Hair follicle dermal papilla cell (primary cell): ENCODE measurements at places on chromosomes 7 and 10. TPM values are rescaled to one million over a fixed set of nuclear protein-coding genes. Genes with fewer than 3 reads are reported as not detected.

EBLN1 gene
- total RNA-seq, result not detected in 2 replicates

HMX2 gene
- total RNA-seq, result not detected in 2 replicates

C10orf105 gene
- total RNA-seq, result 1.1 and 1.2 TPM in 2 replicates

PKD2L1 gene
- not detected in 2 replicates for total RNA-seq

SKIDA1 gene
- total RNA-seq, result 2.4 and 2.8 TPM in 2 replicates

ADAM8 gene
- total RNA-seq, result 1.7 and 3.4 TPM in 2 replicates

TMEM213 gene
- total RNA-seq, result not detected in 2 replicates

ANKRD22 gene
- 0.16 TPM in 1 of 2 replicates, not detected in the other for total RNA-seq

AASS gene
- total RNA-seq, result 24.4 and 27.7 TPM in 2 replicates

GOLGA7B gene
- under 0.01 TPM in 2 replicates for total RNA-seq

SPDYE6 gene
- not detected in 2 replicates for total RNA-seq

ATRNL1 gene
- 0.65 TPM in 1 of 2 replicates, not detected in the other for total RNA-seq

R3HCC1L gene
- 11.9 and 13.8 TPM in 2 replicates for total RNA-seq

PROSER2 gene
- total RNA-seq, result 0.65 TPM in 1 of 2 replicates, not detected in the other

ZNF107 gene
- total RNA-seq, result 1.9 and 2.1 TPM in 2 replicates

ZNF212 gene
- 6.8 and 8.7 TPM in 2 replicates for total RNA-seq

TMEM139 gene
- not detected in 2 replicates for total RNA-seq

ARMC10 gene
- total RNA-seq, result 25.9 and 27.7 TPM in 2 replicates

IDI1 gene
- 76.7 and 84.8 TPM in 2 replicates for total RNA-seq

BTBD16 gene
- total RNA-seq, result not detected in 2 replicates

LRIT1 gene
- not detected in 2 replicates for total RNA-seq

AQP1 gene
- total RNA-seq, result 36.2 and 47.4 TPM in 2 replicates

NEUROD6 gene
- not detected in 2 replicates for total RNA-seq

CCSER2 gene
- total RNA-seq, result 49.7 and 52.6 TPM in 2 replicates

UTF1 gene
- total RNA-seq, result not detected in 2 replicates

TRIM74 gene
- total RNA-seq, result 0.12 TPM in 1 of 2 replicates, not detected in the other

PPRC1 gene
- total RNA-seq, result 35.5 and 42.5 TPM in 2 replicates

GIMAP5 gene
- total RNA-seq, result under 0.01 TPM in 1 of 2 replicates, not detected in the other

OR9A2 gene
- total RNA-seq, result not detected in 2 replicates

GNG11 gene
- 19.0 and 21.4 TPM in 2 replicates for total RNA-seq

CFTR gene
- total RNA-seq, result under 0.01 and 0.16 TPM in 2 replicates

ASB4 gene
- 0.16 TPM in 1 of 2 replicates, not detected in the other for total RNA-seq

INTS15 gene
- total RNA-seq, result 12.5 and 13.6 TPM in 2 replicates

TACC2 gene
- total RNA-seq, result 7.0 and 9.7 TPM in 2 replicates

SCIN gene
- total RNA-seq, result 0.85 and 1.1 TPM in 2 replicates

ZNF775 gene
- total RNA-seq, result 5.4 and 6.2 TPM in 2 replicates

MLXIPL gene
- not detected in 2 replicates for total RNA-seq

GHRHR gene
- total RNA-seq, result not detected in 2 replicates

SFTPA1 gene
- total RNA-seq, result not detected in 2 replicates

NANOS1 gene
- total RNA-seq, result 0.61 and 1.5 TPM in 2 replicates

MYL10 gene
- not detected in 2 replicates for total RNA-seq

LANCL2 gene
- 17.2 and 19.3 TPM in 2 replicates for total RNA-seq

LRRC61 gene
- 0.24 and 0.97 TPM in 2 replicates for total RNA-seq

SLC29A4 gene
- 1.3 and 1.5 TPM in 2 replicates for total RNA-seq

CYP2C8 gene
- 0.32 TPM in 1 of 2 replicates, not detected in the other for total RNA-seq

WDR86 gene
- 0.24 and 1.1 TPM in 2 replicates for total RNA-seq

RBP3 gene
- not detected in 2 replicates for total RNA-seq

APBB1IP gene
- 5.2 and 8.0 TPM in 2 replicates for total RNA-seq

CALHM1 gene
- not detected in 2 replicates for total RNA-seq

NEURL1 gene
- total RNA-seq, result 0.12 and 0.16 TPM in 2 replicates

SPDYE1 gene
- under 0.01 TPM in 1 of 2 replicates, not detected in the other for total RNA-seq

HOXA9 gene
- total RNA-seq, result 0.36 TPM in 1 of 2 replicates, not detected in the other

SGPL1 gene
- 24.2 and 32.1 TPM in 2 replicates for total RNA-seq

LFNG gene
- total RNA-seq, result 20.3 and 32.0 TPM in 2 replicates

CRYGN gene
- 0.16 and 0.61 TPM in 2 replicates for total RNA-seq
